ENCODE measurements at places on chromosomes 5 and 9.
A peak's percentile ranks its signal among the peaks of the same experiment; 100 is the strongest.

DNA sequence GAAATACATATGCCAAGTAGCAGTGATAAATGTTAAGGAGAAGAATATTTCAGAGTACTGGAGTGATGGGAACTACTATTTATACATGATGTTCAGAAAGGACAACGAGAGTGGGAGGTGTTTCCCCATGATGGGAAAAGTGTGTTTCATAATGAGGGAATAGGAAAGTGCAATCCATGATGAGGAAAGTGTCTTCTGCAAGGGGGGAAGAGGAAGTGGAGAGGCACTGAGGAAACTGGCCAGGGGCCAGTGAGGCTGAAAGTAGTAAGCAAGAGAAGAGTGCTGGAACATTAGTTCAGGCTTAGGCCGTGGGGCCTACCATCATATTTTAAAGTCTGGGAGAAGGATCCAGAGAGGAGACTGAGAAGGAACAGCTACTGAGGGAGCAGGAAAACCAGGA, 327.2 kb downstream of the SLF1 start:
- DNase-seq: no peak

DNA sequence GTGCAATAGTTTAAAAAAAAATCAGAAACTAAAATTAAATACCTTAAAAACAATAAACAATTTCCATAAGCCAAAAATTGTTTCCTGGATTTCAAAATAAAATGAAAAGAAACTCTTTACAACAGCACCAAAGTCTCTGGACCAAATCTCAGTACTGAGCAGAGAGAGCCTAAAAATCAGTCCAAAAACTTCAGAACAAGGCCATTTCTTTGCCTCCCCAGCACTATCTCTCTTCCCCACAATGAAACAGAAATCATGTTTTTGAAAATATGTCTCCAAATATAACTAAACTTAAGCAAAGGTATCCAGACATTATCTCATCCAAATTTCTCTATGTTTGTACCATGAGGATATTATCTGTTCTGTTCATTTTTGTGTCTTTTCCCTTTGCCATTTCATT, 1.0 kb downstream of the FREM1 start:
- no peak for DNase-seq

DNA sequence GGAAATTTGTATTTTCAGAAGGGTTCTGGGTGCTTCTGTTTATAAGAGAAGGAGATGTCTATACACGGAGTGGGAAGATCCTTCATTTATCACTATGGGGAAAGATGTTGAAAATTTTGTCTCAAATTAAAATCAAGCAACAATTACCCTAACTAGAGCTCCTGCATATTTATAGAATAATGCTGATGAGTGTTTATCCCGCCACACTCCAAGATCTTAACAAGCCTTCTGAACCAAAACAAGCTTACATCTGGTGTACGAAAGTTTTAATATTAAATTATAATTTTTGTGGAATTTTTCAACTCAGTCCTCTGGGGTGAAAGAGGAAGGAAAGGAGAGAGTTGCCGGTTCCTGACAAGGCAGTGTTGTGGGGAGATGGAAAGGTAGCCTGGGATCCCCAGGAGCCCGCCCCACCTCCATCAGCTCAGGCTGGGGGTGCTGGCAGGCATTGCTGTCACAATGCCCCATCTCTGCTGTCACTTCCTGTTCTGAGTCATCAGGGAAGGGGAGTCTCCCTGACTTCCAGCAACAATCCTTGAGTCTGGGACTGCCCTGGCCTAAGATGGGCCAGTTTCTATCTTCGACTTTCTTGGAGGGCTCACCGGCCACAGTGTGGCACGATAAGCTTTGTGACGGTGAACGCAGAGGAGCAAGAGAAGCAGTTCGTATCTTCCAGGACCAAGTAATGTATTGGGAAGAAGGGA, 64.5 kb downstream of the ERAP1 start:
- peak; percentile 12 for DNase-seq

DNA sequence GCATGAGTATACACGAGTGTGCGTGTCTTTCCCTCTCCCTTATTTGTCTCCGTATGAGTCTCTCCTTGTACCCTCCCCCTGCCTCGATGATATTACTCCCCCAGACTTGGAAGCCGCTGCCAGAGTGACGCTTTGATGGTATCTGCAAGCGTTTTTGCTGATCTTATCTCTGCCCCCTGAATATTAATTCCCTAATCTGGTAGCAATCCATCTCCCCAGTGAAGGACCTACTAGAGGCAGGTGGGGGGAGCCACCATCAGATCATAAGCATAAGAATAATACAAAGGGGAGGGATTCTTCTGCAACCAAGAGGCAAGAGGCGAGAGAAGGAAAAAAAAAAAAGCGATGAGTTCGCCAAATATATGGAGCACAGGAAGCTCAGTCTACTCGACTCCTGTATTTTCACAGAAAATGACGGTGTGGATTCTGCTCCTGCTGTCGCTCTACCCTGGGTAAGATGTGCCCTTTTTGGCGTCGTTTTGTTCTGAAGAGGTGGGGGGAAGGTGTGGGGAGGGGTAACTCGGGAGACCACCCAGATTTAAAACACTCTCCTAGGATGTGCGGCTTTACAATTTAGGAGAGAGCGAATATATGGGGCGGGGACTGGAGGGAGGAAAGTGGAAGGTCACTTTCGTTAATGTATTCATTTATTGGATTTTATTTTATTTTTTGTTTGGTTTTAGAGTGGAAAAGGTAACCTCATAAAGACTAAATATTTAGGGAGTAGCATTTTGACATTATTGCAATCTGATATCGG, at the start of gene GABRG2:
TSS of gene GABRG2 (plus strand) at position 119 of the 757 bp plus-strand sequence. CDS start at position 346, 227 bp downstream.
- no peak for DNase-seq

DNA sequence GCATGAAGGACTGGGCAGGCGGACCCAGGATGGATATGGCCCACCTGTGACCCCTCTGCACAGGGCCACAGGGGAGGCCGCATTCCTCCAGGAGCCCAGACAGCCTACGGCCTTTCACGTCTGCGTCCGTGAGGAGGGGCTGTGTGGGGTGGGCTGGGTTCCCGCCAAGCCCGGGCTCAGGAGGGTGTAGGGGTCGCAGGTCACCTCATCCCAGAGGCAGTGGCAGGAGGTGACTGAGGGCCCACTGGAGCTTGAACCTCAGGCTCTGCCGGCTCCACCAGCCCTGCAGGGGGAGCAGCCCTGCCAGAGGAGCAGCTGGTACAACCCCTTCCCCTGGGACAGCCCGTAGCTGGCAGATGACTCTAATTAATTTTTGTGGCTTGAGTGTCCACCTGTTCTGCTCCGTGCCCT, 40.7 kb upstream of the CACNA1B start:
- DNase-seq: no peak

DNA sequence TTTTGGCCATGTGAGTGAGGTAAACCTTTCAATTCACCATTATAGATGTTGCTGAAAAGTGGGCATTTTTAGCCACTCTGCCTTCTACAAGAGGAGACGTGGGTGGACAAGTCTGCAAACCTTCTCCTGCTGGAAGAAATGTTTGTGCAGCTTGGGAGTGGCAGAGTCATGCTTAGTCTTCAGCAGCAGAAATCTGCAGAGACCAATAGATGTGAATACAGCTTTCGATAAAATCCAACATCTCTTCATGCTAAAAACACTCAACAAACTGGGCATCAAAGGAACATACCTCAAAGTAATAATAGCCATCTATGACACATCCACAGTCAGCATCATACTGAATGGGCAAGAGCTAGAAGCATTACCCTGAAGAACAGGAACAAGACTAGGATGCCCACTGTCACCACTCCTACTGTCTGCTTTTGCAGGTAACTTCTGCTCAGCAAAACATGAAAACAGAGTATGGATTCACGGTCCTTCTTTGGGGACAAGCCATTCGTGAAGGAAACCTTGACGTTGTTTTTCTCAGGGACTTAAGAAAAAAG, 91.3 kb downstream of the RALGPS1 start:
- DNase-seq: no peak

- no peak for DNase-seq
These were observed 97.0 kb downstream of the TSSK1B start for GRCh38 chr5:113337515-113338415.

Measured in CD4-positive, alpha-beta T cell treated with Interferon gamma for 1 hour (primary cell).